ENCODE measurements at places on chromosomes 7 and 10.

- no peak for DNase-seq
Measured at GRCh38 chr7:26681819-26682418, 182.5 kb downstream of the SKAP2 start.

DNA sequence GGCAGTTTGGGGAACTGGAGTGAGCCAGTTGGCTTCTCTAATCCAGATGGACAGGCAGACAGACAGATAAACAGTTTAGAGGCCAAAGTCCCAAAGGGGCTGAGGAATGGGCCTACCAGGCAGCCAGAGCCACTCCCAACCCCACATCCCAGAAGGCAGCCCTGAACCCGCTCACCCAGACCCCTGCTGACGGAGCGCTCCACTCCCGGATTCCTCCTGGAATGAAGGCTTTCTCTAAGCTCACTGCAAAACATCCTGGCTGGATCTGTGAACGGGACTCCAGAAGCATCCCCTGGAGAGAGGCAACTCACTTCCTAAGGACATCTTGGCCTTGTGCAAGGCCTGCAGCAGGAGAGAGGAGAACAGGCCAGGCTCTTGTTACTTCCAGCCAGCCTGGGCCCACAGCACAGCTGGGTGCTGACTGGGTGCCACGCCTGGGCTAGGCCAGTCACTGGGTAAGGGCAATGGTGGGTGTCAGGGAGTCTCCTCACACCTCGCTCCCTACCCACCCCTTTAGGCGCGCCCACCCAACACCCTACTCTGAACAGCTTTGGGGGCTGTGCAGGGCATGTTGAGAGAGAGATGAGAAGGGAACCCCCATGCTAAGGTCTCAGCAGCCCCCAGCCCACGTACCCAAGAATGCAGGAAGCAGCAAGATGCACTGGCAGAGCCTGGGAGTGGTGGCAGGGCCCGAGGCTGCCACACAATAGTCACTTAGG lies 168.6 kb upstream of the ZMIZ1 start:
- DNase-seq: no peak

DNA sequence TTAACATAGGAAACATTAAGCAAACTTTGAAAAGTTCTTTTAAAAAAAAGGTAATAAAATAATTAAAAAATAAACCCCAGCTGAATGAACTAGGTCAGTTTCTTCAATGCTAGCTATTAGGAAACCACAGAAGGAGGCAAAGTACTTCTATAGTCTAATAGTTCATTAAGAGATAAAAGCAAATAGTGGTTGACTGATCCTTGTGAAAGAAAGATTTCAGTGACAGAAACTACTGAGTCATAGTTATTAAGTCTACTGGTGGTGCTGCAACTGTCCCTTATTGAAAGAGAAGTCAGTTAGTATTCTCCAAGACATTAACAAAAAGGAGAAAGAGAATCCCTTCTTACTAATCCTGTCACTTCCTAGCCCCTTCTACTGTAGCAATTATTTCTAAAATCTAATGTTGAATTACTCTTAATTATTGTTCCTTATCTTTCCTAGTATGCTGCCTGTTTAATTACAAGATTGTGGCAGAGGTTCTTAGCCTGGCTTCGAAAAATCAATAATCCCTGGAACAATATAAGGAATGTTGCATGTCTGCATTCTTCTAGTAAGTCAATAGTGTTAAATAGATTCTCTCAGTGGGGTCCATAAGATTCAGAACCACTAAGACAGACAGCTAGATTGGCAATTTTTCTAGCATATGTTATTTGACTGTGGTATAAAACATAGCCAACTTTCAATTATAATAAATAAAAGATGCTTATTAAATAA lies 18.2 kb downstream of the TCTN3 start:
- DNase-seq: no peak

- DNase-seq: no peak
Measured at GRCh38 chr10:16689227-16689626, 128.0 kb downstream of the RSU1 start.

DNA sequence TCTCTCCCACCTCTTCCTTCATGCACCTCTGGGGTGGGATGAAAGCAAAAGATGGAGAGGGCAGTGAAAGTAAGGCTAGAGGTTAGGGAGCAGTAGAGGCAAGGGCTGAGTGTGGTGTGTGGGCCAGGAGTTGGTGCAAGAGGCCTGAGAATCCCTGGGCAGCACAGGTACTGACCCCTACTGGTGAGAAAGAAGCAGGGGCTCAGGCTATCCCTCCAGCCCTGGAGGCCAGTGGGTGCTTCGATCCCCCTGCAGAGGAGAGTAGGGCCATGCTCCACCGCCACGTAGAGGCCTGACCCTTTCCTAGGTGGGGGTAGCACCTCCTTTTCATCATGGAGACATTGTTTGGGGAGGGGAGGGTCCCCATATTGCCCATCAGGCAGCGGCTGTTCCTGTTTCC lies 9.8 kb downstream of the CDHR1 start:
- DNase-seq: no peak

DNA sequence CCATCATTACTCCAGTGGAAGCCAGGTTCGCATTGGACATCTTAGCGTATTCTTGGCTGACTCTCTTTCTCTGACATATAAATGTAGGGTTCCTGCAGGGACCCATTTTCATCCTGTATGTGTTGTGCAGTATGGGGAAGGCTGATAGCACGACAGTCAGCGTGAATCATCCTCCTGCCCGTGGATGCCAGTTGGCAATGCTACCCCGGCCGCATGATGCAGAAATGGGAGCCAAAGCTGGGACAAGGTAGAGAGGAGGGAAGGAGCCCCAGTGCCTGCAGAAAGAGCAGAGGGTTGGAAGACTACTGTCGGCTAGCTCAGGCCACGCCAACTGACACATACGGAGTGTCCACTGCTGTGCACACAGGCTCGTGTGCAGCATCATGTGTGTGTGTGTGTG lies 251.6 kb downstream of the SKAP2 start:
- DNase-seq: no peak

DNA sequence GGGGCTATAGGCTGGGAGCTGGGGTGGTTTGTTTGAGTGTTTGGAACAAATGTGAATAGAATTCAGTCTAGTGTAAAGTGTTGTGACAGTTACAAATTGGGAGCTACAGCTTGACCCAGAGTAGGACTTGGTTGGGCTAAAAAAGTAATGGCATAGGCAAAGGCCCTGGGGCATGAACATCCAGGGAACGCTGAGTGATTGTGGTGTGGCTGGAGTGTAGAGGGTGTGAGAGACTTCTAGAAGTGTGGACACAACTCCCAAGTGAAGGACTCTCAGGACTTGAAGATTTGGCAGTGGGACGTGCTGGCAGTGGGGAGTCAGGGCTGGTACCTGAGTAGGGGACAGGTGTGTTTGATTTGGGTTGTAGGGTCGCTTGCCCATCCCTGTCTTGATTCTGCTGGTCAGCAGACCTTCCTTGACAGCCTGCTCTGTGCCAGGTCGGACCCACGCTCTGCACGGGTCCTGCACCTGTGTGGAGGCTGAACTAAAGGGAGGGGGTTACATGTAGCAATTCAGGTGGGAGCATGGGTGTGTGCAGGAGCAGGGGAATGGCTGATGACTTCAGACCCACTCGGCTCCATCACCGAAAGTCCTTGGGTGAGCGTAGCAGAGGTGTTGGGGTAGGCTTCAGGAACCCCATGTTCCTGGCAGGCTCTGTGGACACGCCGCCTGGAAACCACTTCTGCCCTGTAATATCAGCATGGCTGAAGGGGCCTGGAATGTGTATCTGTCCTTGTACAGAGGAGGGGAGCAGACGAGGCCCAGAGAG lies 43.3 kb downstream of the ZMIZ1 start:
- no peak for DNase-seq

GRCh38 chr10:38094927-38095574 lies 914 bp downstream of the ZNF37A start:
- DNase-seq: no peak

DNA sequence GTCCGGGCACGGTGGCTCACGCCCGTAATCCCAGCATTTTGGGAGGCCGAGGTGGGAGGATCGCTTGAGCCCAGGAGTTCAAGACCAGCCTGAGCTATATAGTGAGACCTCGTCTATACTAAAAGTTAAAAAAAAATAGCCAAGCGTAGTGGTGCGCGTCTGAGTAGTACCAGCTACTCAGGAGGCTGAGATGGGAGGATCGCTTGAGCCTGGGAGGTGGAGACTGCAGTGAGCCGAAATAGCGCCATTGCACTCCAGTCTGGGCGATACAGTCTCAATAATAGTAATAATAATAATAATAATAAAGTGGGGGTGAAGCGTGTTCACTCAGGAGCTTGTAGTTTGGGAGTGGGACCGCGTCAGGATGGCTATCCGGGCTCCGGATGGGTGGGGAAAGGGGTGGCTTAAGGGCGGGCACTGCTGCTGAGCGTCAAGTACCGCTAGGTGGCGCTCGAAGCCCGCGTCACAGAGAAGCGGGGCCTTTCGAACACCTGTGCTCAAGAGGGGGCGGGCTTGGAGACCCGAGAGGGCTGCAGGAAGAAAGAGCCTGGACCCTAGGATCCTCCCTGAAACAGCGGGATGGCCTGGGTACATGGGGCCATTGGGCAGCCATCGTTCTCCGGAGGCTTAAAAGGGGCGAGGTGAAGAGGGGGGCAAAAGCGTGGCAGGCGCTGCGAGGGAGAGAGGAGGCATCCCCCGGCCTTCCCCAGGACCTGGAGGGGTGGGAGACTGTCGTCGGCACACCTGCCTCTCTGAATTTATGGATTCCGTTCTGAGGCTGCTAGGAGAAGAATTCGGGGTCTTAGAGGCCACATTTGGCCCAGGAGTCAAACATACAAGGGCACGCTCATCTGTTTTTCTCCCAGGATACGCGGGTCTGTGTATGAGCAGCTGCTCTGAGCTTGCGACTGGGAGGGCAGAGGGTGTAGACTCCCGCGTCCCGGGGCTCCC lies 14.5 kb downstream of the LBX1 start:
- peak; percentile 54 for DNase-seq

- DNase-seq: no peak
Measured at GRCh38 chr10:1462994-1463633, 274.2 kb downstream of the ADARB2 start.

DNA sequence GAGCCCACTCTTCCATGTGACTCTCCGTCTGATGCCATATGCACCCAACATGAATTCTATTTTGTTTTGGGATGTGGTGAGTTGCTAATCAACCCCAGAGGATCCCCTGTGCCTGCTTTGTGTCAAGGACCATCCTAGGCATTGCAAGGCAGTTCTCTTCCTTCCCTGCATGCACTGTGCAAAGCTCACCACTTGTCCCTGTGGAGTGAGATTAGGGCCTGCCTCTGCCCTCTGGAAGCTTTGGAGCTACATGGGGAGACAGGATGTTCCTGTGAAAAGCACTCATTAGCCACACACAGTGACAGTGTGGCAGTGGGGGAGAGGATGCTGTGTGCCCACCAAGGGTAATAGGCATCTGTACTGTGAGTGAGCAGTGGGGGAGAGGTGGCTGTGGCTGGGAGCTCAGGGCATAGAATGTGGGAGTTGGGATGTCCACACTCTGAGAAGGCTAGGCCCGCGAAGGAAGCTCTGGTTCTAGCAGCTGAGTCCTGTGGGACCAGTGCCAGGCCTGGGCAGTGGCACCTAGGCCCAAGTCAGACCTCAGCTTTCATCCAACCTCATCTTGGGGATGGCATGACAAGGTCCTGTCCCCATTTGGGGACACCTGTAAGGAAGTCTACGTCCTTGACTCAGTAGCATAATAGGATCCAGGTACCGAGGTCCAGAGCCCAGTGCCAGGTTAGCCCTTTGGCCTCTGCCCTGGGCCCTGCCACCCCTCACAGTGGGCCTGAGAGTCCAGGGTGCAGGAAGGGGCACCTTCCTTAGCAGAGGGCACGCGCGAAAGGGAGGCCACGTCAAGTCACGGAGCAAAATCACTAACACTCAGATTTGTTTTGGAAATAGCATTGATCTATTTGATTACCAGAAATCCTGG lies 6.6 kb downstream of the ADRA2A start:
- DNase-seq: no peak

DNA sequence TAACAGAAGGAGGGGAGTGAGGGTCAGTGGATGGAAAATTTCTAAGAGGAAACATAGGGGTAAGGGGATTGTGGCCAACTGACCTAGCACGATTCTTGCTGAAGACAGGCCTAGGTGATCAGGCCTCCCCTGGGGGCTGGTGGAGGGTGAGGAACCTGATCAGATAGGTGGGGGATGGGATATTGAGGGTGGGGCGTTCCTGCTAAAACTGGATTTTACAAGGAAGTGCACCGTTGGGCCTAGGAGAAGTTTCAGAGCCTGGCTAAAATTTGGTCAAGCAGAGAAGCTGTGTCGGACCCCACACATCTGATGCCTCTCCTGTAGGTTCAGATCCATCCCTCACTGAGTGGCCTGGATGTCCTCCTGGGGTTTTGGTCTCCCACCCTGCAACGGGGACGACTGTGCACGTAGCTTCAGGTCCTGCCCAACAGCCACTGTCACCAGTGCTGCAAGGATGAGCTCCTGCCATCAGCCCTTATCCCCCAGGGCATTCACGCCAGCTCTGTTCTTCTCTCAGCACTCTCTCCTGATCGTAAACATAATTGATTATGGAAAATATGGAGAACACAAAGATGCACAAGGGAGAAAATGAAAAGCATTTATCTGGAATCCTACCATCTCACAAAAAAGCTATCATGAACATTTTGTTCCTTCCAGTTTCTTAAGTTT lies 89.9 kb downstream of the ADCY1 start:
- DNase-seq: no peak

- peak; percentile 86 for DNase-seq
Measured at GRCh38 chr10:133308421-133309099, at the start of the genes TUBGCP2 and ZNF511. Gene TUBGCP2 (minus strand): TSS chr10:133308872. CDS start chr10:133302941, 5,931 bp downstream. Gene ZNF511 (plus strand): TSS chr10:133308914. CDS start chr10:133308944, 30 bp downstream.
